ENCODE measurements at places on chromosomes 16 and 17.

GRCh38 chr16:56120447-56121155 is 70.7 kb upstream of the GNAO1 start:
- DNase-seq, result no peak

DNA sequence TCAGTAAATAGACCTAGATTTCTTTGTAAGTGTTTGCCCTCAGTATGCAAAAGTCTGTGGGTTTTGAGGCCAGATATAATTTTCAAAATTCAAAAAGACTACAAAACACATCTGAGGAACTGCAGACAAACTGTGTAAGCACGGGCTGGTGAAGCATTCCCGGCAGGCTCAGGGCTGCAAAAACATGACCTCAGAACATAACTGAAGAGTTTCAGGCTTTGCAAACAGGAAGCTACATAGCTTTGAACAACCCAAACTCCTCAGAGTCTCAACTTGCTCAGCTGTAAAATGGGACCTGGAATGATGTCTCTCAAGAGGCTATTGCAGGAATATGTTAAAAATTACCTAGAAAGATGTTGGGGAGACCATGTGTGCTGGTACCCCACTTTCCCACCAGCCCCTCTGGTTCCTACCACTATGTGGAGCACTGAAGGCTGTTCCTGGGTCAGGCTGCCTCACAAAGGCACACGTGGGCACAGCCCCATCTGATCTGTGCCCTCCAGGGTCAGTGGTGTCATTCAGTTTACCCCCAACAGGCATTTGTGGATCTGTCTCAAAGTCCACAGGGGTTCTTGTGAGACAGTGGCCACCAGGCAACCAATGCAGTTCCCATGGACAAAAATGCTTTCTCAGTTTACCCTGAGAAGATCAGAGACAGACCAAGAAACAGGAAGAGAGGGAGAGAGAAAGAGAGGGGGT is 72.9 kb downstream of the CREBBP start:
- peak; percentile 45 for DNase-seq

DNA sequence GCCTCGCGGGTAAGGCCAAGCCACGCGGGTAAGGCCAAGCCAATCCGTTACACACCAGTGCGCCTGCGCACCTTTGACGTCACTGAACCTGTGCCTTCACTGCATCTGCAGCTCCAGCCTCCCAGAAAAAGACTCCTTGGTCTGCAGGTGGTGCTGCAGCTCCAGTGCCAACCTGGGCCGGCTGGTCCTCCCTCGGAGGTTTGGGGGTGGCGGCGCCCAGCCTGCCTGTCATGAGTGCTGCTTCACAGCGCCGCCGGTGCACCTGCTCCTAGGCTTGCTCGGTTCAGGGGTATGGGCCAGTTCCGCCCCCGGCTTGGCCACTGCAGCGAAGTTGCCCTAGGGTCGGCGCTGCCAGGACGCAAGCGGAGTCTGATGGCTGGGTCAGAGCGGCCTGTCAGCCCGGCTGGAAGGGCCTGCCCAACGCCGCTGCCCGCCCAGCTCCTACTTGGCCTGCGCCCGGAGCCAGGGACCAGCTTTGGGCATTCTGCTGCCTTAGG is 146.6 kb downstream of the USP22 start:
- DNase-seq, result peak; percentile 50

DNA sequence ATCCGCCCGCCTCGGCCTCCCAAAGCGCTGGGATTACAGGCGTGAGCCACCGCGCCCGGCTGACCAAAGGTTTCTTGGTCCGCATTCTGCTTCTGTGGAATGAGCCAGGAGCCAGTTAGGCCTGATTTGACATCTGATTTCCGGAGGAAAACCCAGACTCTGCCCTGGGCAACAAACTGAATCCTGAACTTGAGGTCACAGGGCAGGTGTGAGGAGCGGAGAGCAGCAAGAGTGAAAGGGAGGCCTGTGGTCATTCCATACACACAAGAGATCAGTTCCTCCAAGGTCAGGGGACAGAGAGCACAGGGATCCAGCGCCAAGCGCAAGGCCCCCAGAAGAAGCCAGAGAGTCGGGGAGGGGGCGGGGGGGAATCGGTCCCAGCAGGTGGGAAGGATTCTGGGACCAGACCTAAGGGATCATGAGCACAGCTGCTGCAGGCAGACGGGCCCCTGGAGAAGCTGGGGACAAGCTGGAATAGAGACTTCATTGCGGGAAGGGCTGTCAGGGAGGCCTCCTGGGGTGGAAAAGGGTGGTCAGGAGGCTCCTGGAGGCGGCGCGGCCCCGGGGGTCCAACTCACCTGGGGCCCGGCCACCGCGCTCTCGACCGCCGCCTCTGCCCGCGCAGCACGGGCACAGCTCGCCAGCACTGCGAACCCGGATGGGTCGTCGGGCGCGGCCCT is 436 bp downstream of the SHPK start:
- DNase-seq, result peak; percentile 20

- no peak for DNase-seq
Measured at GRCh38 chr17:2851615-2852014, 55.4 kb downstream of the RAP1GAP2 start.

DNA sequence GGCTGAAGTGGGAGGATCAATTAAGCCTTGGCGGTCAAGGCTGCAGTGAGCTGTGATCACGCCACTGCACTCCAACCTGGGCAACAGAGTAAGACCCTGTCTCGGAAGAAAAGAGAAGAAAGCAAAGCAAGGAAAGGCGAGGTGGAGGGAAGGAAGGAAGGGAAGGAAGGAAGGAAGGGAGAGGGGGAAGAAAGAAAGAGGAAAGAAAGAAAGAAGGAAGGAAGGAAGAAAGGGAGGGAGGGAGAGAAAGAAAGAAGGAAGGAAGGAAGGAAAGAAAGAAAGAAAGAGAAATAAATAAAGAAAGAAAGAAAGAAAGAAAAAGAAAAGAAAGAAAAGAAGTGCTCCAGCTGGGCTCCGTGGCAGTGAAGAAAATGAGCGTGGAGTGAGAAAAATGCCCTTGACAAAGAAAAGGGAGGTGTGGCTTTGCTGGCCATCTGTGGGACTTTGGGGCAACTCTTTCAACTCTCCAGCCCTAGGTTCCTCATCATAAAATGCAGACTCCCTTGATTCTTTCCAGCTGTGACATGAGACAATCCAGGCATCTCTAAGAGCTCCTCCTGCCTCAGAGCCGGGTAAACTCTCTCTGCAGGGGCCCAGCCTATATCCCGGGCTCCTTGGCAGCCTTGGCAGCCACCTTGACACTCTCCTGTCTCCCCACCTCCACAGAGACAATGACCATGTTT is 2.4 kb downstream of the GSDMA start:
- no peak for DNase-seq

GRCh38 chr16:80417706-80418271 is 123.0 kb upstream of the DYNLRB2 start:
- no peak for DNase-seq

GRCh38 chr17:17503566-17504130 is 7.5 kb upstream of the RASD1 start:
- DNase-seq, result no peak

GRCh38 chr16:68072038-68072695 is 13.0 kb upstream of the NFATC3 start:
- no peak for DNase-seq

DNA sequence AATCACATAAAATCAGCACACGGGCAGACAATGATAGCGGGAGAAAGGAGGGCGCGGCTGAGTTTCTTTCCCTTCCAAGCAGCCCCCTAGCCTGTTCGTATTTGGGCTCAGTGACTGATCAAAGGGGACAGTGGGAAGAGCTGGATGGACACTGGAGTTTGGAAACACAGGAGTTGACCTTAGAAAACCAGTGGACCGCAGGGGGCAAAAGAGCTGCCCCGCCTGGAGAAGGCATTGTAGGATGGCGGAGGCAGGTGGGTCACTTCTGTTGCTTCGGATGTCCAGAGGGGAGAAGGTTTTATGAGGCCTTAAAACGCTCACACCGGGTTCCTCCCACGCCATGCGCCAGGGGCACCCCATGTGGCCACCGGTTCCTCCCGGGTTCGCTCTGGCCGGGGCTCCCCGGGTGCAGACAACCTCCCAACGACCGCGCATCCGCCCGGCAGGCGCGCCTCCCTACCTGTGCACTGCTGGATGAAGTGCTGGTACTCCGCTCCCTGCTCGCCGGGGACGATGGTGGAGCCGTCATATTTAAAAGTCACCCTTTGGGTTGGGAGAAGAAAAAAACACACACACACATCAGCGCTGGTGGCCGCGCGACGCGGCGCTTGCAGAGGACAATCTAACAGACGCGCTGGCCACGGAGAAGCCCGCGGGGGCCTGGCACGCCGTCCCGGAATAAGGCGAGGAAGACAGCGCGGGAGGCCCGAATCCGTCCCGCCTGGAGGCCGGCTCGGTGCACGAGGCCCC is 662 bp downstream of the COTL1 start:
- peak; percentile 78 for DNase-seq

DNA sequence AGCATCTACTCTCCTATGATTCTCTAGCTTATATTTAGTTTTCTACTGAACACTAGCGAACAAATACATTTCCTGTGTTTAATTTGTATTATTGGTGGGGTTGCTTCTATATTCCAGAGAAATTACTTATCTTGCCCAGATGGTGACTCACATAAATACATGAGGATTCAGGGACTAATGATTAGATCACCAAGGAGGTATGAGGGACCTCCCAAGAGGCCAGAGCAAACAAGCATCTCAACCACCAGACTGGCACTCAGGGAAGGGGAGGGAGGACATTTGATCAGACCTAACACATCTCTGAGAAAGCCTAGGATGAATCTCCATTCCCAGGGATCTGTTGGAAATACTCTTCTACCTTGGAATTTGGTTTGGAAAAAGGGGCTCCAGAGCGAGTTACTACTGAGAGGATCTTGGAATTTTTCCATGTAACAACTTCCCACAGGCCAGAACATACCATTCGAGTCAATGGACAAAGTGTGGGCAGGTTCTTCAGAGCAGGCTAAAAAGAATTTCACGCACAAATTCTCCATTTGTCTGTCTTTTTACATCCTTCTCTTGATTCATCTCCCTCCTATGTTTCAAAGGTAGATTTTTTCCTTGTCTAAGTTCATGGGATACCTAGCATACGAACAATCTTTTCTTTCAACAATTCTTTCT is 262.6 kb upstream of the MYOCD start:
- DNase-seq, result no peak

DNA sequence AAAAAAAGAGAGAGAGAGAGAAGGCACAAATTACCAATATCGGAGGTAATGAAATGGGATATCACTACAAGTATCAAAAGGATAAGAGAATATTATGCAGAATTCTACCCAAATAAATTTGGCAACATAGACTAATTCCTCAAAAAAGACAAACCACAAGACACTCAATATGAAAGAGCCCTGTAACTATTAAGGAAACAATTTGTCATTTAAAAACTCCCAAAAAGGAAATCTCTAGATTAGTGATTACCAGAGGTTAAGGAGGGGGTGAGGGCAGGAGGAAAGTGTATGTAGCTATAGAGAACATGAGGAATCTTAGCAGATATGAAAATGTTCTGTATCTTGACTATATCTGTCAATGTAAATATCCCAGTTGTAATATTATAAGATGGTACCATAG is 54.0 kb downstream of the CFDP1 start:
- peak; percentile 19 for DNase-seq

DNA sequence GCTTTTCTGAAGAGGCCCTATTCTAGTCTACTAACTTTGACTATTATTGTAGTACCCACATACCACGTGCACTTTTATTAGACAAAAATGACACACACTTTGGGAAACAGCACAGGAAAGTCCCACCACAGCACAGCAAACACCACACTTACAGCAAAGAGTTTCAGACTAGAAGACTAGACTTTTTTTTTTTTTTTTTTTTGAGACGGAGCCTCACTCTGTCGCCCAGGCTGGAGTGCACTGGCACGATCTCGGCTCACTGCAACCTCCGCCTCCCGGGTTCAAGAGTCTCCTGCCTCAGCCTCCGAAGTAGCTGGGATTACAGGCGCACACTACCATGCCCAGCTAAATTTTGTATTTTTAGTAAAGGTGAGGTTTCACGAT is 20.1 kb downstream of the YWHAE start:
- DNase-seq, result peak; percentile 53

- no peak for DNase-seq
Measured at GRCh38 chr16:89618109-89618998, 4.9 kb downstream of the DPEP1 start.

DNA sequence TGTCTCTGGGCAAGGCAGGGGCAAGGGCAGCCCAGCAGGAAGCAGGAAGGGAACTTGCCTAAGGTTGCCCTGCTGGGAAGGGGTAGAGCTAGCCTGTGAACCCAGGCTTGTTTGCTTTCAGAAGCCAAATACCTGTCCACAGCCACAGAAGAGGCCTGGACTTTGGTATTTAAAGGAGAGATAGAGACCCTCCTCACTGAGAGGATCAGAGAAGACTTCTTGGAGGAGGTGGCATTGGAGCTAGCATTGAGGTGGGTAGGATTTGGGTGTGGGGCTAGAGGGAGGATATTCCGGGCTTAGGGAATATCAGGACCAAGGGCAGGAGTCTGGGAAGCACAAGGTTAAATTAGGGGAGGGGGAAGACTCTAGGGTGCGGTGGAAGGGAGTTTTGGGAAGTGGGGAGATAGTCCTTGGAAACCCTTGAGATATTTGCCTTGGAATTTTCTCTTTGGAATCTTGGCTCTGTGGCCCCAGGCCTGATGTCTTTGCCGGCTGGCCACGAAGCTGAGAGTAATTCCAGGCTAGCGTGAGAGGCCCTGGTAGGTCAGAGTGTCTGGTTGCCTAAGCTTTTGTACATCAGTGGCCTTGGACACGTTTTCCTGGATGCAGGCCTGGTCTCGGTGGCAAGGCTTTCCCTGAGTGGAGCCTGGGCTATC is 13.1 kb upstream of the ETV4 start:
- DNase-seq, result no peak

- DNase-seq, result no peak
Measured at GRCh38 chr16:77551357-77551756, 116.5 kb upstream of the ADAMTS18 start.

GRCh38 chr17:22411185-22411784 is 719.0 kb downstream of the KCNJ18 start:
- no peak for DNase-seq

- DNase-seq, result no peak
Measured at GRCh38 chr16:12422233-12422632, 381.5 kb downstream of the CPPED1 start.

GRCh38 chr17:81193470-81194224 is 27.6 kb upstream of the AATK start:
- DNase-seq, result no peak

GRCh38 chr17:74812109-74813009 is 36.2 kb upstream of the NAT9 start:
- DNase-seq, result no peak

GRCh38 chr17:63950940-63951907 is 19.1 kb upstream of the CD79B start:
- DNase-seq, result peak; percentile 59

DNA sequence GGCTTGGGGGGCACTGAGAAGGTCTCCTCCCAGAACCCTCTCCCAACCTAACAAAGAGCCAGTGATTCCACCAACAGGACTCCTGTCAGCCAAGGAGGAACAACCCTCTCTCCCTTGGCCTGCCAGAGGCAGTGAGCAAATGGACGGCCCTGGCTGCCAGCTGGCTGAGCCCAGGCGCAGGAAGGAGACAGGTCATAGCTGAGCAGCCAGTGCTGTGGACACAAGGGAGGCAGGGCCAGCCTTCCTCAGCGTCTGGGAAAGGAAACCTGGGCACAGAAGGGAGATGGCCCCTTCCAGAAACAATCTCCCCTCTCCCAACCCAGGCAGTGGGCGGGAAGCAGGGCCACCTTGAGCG is 2.1 kb downstream of the MPO start:
- DNase-seq, result no peak

All from activated CD4-positive, alpha-beta T cell treated with anti-CD3 and anti-CD28 coated beads for 36 hours (primary cell).